ENCODE measurements at places on chromosomes 6 and 20. TPM values are rescaled to one million over a fixed set of nuclear protein-coding genes. Genes with fewer than 3 reads are reported as not detected.

The CAPN11 gene
- not detected for total RNA-seq

DNA sequence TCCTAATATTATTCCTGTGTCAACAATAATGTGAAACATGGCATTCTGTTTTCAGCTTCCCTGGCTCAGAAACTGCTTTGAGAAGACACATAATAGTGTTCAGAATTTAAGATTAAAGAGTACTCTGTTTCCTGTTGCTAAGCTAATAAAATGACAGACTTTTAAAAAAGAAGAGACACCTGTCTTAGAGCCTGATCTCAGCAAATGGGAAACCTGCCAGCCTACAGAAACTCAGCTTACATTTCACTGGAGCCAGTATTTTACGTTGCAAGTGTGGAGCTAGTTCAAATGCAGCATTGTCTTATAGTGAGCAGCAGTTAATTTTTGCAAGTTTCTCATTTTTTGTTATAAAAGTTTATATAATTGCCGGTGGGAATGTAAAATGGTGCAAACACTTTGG is 28.8 kb downstream of the KIZ start:
- no peak for DNase-seq

DNA sequence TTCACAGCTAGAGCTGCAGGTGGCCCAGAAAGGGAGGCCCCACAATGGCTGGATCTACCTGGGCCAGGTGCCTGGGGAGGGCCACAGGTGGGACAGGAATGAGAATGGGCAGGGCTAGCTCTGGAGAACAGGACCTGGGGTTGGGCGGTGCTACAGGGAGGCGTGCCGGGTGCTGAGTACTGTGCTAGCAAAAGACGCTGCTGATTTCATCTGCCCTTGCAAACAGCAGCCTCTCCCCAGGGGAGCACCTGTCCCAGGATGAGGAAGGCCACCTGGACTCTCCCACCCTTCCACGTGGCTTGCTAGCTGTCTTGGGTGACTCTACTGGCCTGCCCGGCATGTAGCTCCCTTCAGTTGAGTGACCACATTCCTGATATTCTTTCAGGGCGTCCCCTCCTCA is 6.6 kb upstream of the YTHDF1 start:
- DNase-seq, result no peak

- no peak for DNase-seq
These were observed 94.7 kb downstream of the PTPRT start for GRCh38 chr20:43095034-43095433.

DNA sequence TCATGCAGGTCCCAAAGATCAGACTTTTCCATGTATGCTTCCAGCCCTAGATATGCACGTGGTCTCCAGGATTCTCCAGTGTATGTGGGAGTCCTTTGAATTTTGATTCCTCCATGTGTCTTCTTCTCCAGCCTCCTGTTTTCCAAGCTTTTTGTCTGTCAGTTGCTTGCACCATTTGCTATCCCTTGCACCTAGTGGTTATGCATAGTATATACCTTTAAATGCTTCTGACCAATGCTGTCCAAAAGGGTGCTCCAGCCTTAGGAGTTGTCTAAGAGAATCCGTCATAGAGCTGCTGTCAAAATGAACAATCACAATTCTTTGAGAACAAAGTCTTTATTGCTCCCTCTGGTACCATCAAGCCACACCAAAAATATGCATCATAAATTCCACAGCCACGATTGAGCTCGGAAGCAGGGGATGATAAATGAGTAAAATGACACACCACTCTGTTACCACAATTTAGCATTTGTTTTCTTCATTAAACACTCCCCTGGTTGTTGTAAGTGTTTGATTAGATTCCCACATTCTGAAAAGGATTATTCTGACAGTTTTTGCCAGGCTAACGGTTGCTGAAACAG is 706.2 kb upstream of the GJE1 start:
- no peak for DNase-seq

Measured in colonic mucosa (tissue), 4 donors.